IPS DF 6.9 (cell line): ENCODE measurements at places on chromosomes 12 and 14.
A peak's percentile ranks its signal among the peaks of the same experiment; 100 is the strongest.

DNA sequence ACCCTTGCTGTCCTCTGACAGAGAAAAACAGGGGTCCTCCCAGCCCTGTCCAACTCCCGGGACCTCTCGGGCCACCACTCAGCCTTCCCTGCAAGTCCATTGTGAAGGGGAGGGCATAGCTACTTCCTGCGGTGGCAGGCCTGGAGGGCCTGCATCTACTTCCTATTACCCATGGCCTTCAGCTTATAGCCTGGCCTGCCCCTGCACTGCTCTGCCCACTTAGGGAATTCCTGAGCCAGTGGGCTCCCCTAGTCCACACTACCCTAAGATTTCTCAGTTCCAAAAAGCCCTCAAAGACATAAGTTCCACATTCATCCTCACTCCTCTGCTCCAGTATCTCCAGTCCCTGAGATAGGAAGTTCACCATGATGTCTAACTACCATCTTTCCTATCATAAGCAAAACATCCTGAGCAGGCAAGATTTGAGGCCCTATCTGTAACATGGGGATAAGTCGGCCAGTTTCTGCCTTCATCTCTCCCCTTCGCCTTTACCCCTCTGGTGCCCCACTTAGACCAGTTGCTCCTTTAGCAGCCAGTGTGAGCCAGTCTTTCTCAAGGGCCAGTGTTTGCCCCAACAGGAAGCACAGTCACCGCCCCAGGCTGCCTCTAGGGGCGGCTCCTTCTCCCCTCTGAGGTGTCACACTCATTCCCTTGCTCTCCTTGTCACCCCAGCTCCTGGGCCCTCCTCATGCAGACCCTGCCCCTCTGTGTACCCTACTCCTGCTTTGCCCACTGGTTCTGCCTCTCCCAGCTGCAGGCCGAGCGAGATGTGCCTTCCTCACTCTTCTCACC lies 10.9 kb downstream of the HDAC7 start:
- no peak overlapping the region for H3K27ac ChIP-seq
- no peak for DNase-seq
- H3K4me3 ChIP-seq, result no peak overlapping the region
- peaks cover 19% of the 10 kb centered on the region for H3K4me1 ChIP-seq

- DNase-seq, result no peak
- H3K27ac ChIP-seq, result no peak overlapping the region
- 0 out of 2 replicates have a peak, but pooled peaks cover 3% of the 10 kb centered on the region for H3K4me1 ChIP-seq
- no peaks in the 10 kb centered on the region for H3K36me3 ChIP-seq
Observed at GRCh38 chr12:104652910-104653309, 196.2 kb downstream of the CHST11 start.

DNA sequence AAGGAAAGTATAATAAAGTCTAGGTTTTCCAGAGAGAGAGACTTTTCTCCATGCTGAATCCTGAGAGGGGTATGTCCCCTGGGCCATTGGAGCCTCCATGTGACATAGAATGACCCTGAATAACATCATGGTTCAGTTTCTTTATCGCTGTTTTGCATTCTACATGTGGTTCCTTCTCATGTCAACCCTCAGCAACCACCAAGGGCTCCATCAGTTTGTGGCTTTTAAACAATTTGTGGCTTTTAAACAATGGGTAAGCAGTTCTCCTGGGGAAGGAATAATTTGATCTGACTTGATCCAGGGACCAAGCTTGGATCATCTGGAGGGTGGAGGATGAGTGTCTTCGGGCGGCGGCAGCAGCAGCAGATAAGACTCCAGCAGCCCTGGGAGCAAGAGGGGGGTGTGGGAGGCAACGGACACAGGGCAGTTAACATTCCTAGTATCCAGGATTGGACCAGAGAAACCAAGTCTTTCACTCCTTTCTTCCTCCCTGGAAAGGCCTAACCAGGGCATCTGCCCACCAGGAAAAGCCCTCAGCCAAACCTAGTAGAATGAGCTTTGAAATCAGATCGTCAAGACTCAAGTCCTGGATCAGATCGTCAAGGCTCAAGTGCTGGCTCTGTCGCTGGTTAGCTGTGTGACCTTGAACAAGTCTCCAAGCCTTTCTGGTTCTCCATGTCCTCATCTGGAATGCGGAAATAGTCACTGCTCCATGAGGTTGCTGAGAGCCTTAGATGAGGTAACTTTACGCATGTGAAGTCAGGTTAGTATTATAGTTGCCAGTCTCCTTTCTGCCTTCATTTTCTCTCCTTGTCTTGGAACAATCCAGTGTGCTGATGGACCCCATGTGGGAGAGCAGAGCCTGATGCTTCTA lies 27.8 kb upstream of the FAM222A start:
- H3K4me1 ChIP-seq, result no peaks in the 10 kb centered on the region
- no peaks in the 10 kb centered on the region for H3K36me3 ChIP-seq
- H3K27ac ChIP-seq, result no peak overlapping the region
- no peak for DNase-seq
- H3K4me3 ChIP-seq, result no peak overlapping the region

DNA sequence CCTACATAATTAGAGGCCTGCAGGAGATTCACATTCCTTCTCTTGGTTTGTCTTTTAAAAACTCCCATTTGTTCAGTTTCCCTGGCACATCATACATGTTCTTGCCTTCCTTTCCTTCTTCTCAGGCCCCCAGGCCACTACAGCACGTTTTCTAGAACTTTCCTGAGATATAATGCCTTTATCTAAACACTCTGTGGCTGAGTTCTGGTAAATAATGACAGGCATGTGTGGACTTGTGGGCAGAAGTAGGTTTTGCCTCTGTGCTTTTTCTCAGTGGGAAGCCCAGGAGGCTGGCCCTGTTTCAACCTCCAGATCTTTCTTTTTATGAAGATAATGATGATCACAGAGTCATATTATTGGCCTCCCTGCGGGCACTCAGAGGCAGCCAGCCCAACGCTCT lies 117.2 kb downstream of the TMX1 start:
- H3K4me1 ChIP-seq, result no peaks in the 10 kb centered on the region
- no peak for DNase-seq
- H3K36me3 ChIP-seq, result no peaks in the 10 kb centered on the region
- no peaks in the 10 kb centered on the region for H3K27me3 ChIP-seq
- no peak overlapping the region for H3K27ac ChIP-seq

DNA sequence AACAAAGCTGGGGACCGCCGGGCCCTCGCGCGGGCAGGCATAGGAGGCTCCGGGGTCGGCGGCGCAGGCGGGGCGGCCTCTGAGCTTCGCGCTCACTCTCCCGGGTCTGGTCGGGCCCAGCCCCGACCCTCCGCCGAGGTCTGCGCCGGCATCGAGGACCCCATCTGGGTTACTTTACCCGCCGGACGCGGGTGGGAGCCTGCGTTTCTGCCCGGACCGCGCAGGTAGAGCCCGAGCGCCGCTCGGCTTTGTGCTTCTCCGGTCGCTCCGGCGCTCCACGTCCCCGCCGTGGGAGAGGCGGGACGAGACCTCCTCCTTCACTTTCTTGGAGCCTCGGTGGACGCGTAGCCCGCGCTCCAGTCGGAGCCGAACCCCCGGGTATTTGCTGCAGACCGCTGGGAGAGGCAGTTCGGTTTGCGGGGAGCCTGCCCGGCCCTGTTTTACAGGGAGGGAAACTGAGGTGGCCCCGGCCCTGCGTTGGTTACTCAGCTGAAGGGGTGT lies 63.2 kb downstream of the FBXL14 start:
- H3K4me1 ChIP-seq, result no peaks in the 10 kb centered on the region; the same call in 1 of the 2 replicates
- H3K4me3 ChIP-seq, result peak overlapping the region; percentile 21; the same call in 1 of the 2 replicates
- H3K27ac ChIP-seq, result no peak overlapping the region

DNA sequence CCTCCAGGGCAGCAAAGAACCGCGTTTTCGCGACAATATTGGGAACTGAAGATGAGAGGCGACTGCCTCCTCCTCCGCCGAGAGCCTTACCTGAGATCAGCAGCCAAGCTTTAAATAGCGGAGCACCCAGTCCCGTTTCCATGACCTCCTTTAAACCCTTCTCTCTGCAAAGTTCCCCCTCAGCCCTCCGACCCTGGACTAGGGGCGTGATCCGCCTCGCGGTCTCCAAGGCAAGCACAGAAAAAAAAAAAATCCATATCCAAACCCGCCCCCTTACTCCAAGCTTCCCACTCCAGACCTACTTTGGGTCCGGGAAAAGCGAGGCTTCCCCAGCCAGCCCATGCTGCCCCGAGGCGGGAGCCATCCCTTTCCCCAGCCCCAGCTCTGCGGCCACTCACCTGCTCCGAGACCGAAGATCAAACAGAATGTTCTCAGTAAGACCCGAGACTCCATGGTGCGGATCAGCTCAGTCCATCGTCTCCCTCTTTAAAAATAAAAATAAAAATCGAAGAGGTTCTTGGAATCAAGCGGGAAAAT lies 630 bp downstream of the NELL2 start:
- no peaks in the 10 kb centered on the region for H3K4me1 ChIP-seq
- peak overlapping the region; percentile 59 for H3K4me3 ChIP-seq
- H3K36me3 ChIP-seq, result no peaks in the 10 kb centered on the region

- no peak overlapping the region for H3K4me3 ChIP-seq
- H3K27me3 ChIP-seq, result no peaks in the 10 kb centered on the region
- no peak overlapping the region for H3K27ac ChIP-seq
Observed at GRCh38 chr14:31894351-31894750, 182.8 kb upstream of the ARHGAP5 start.

DNA sequence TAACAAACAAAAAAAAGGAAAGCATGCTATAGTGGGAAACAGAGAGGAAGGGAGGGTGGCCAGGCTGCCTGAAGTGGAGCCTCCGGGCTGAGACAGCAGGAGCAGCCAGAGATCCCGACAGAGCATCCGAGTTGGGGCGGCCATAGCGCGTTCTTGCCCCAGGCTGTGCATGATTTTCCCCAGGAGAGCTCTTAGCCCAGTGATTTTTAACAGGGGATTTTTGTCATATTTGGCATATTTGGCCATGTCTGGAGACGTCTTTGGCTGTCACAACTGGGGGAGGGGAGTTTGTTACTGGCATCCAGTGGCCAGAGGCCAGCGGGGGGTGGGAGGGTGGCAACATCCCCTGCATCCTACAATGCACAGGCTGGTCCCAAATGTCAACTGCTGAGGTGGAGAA lies 23.6 kb downstream of the BDKRB1 start:
- no peak for DNase-seq
- H3K36me3 ChIP-seq, result no peaks in the 10 kb centered on the region
